ENCODE measurements at places on chromosomes 13 and 19.
A peak's percentile ranks its signal among the peaks of the same experiment; 100 is the strongest.

DNA sequence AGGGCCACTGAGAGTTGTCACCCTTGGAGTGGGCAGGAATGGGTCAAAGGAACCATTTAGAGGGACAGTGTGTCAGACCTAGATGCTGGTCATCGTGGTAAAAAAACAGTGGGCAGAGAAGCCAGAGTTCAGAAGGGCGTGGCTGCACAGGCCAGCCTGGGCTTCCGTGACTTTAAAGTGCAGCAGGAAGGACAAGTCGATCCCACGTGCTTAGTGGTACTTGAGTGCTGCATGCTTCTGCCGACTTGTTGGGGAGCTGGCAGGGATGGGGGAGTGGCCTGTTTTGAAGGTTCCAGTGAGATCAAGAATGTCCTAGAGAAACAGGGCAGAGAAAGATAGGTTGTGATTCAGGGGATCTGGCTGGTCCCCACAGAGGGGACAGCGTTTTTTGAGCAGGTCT is 17.0 kb downstream of the LYL1 start:
- DNase-seq = no peak

- no peak for DNase-seq
These were observed 824 bp upstream of the ZNF331 start for GRCh38 chr19:53537121-53537520.

DNA sequence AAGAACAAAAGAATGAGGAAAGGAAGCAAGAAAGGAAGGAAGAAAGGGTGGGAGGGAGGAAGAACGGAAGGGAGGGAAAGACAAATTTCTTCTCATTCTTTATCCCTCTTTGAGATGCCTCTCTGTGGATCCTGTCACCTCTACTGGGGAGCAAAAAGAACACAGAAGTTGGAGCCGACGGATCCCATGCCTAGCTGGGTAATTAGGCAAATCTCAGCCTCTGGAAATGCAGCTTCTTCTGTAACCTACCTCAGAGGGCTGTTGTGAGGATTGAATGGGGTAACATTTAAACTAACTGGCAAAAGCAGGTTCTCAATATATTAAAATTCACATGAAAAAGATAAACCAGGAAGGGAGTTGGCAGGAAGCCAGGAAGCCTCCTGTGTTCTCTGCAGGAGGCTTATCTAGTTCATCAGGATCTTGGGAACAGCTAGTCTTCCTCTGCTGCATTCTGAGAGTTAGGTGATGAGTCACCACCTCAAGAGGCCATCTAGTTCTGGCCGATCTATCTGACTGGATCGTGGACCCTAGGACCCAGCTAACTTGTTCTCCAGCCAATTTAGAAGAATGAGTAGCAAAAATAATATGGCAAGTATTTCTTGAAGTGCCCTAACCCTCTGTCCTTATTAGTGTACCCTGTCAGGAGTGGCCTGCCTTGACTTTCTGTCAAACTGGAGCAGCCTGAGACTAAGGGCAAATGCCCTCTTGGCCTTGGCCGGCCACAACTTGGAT is 15.2 kb upstream of the CPB2 start:
- DNase-seq = peak; percentile 19

DNA sequence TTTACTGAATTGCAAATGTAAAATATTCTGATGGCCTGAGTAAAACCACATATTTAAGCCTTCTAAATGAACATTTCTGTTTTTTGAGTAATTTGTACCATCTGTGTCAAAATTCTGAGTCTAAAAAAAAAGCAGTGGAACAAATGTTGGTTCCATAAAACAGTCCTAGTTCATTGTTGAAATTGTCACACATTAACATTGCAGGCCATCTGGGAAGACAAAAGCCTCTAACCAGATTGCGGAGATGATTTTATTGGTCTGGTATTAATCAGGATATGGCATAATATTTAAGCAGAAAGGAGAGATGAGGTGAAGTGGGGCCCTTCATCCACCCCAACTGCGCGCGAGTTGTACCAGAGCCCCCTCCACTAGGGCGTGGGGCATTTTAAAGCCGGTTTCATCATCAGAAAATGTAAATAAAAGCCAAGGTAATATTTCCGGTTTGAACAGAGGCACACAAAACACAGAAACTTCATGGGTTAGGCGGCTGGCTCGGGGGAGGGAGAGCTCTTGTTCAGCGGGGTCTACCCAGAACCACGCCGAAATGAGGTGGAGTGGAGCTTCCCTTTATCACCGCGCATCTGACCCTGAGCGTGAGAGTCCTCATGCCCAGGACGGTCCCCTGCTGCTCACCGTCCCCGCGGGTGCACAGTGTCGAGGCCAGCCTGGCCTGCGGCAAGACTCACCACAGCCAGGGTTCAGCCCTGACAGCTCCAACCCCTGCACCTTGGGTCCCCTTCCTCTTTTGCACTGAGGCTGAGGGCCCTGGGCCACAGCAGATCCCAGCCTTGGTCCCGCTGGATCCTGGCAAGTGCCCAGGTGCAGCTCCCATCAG is 169.2 kb downstream of the URI1 start:
- no peak for DNase-seq

DNA sequence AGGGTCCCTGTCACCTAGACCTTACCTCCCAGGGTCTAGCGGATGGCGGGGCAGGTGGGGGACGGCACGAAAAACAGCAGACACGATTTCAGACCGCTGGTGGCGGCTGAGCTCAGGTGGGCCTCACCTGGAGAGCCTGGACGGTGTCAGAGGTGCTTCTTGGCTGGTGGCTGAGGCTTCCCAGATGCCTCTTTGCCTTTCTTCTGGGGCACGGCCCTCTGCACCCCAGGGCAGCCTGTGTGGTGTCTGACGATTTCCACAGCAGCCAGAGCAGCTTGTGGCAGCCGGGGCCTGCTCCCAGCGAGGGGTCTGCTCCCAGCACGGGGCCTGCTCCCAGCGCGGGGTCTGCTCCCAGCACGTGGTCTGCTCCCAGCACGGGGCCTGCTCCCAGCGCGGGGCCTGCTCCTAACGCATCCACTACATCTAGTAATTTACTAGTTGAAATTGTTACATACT is 66.7 kb downstream of the ATP11A start:
- DNase-seq = no peak

- no peak for DNase-seq
These were observed 167.1 kb downstream of the LMO7 start for GRCh38 chr13:75803164-75803611.

DNA sequence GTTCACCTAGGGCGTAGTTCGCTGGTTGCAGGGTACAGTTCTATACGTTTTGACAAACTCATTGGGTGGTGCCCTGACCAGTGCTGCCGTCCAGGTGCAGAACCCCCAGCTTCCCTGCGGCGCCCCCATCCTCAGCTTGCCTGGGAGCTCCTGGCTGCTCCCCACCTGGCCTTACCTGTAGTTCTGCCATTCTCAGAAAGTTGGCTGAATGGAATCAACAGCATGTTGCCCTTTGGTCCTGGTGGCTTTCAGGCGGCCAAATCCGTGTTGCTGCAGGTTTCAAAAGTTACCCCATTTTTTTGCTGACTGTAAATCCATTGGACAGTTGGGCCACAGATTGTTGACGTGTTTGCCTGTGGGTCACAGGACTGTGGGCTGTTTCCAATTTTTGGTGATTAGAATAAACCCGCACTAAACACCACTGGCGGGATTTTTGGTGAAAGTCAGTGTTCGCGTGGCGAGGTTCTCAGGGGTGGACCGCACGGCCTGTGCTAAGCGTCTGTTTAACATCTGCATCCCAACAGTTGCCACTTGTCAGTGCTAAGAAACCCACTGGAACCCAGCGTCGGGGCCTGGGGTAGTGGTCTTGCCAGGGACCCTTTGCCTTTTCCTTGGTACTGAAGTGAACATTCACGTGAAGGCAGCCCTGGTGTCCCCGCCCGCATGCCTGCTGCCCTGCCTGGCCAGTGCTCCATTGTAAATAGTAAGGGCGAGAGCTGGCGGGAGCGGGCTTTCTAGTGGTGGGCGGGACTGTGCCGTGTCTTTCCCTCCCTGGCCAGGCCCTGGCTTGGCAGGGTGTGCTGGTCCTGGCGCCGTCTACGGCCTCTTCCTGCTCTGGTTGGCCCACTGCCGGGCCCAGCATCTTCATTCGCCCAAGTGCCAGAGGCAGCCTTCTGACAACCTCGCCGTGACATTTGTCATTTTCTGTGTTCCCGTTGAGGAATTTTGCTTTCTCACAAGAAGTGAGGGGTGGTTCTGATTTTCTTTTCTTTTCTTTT is 3.3 kb downstream of the DOT1L start:
- no peak for DNase-seq

DNA sequence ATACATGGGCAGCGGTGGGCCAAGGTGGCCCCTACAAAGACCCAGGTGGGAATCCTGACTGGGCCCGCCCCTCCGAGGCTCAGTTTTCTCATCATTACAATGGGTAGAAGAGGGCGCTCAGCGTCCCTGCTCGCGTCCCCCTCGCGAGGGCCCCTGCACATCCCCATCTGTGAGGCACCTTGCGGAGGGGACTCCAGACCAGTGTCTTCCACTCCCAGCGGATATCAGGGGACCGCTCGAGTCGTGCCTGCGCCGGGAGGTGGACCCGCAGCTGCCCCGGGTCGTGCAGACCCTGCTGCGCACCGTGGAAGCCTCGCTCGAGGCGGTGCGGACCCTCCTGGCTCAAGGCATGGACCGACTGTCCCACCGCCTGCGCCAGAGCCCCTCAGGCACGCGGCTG is 15.3 kb upstream of the COLGALT1 start:
- no peak for DNase-seq

GRCh38 chr13:40304391-40304790 is 362.1 kb downstream of the FOXO1 start:
- no peak for DNase-seq

DNA sequence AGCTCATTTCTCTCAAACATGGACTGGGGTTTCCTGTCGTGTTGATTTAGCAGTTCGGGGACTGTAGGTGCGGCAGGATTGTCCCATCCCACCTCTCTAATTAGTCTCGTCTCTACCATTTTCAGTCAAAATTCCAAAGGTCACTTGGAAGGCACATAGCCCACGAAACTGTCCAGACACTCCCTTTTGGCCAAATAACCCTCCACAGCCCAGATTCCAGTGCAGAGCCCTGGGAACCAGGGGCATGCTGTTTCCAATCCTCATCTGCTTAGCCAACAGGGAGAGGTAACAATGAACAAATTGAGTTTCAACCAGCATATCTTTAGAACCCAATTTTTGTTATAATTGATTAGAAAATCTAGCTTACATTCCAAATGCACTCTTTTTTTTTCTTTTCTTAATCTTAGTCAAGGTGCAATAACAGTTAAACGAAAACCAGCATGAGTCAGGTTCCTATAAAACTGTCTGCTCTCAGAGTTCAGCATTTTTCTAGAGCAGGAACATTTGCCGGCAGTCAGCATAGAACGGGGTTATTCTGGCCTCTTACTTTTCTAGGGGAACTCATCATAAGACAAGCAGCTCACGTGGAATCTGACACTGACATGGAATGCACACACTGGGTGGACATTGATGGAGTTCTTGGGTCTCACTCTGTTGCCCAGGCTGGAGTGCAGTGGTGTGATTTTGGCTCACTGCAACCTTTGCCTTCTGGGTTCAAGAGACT is 14.4 kb upstream of the CEBPA start:
- DNase-seq = no peak

DNA sequence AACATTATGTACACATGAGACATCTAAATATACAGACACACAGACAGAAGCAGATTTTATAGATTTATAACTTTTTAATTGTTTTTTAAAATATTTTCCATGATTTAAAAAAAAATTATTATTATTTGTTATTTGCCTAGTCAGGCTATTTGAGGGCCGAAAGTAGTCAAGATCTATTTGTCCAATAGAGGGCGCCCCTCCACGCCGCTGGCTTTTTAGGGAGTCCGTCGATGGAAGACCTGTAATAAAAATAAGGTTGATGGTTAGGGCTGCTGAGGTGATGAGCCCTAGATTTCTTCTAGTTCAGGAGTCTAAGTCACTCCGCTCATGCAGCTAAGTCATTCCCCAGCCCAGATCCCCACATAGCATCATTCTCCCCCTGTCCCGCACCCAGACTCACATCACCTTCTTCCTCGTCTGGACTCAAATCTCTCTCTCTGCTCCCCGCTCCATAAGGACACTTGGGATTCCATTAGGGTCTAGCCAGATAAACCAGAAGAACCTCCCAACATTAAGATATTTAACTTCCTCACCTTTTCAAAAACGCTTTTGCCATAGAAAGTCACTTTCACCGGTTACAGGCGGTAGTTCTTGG is 33.9 kb upstream of the CEACAM21 start:
- no peak for DNase-seq
